ENCODE measurements at places on chromosomes 4 and X.

- DNase-seq, result no peak
Measured at GRCh38 chrX:12002876-12003275, 135.4 kb upstream of the FRMPD4 start.

DNA sequence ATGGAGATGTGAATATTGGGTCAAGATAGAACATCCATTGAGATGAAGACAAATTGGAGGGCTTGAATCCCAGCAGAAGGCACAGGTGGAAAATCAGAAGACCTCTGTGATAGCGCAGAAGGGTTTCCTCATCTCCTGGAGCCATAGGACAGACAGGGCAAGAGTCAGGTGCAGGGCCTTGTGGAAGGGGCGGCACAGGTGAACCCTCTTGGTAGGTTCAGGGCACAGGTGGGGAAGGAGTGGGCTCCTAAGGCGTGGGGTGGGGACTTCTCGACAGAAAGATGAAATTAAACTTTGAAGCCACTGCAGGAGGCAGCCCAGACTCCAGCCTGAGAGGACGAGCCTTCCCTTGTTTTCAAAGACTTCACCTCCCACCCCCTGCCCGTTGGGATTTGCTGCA is 9.3 kb upstream of the RGS12 start:
- DNase-seq, result no peak

DNA sequence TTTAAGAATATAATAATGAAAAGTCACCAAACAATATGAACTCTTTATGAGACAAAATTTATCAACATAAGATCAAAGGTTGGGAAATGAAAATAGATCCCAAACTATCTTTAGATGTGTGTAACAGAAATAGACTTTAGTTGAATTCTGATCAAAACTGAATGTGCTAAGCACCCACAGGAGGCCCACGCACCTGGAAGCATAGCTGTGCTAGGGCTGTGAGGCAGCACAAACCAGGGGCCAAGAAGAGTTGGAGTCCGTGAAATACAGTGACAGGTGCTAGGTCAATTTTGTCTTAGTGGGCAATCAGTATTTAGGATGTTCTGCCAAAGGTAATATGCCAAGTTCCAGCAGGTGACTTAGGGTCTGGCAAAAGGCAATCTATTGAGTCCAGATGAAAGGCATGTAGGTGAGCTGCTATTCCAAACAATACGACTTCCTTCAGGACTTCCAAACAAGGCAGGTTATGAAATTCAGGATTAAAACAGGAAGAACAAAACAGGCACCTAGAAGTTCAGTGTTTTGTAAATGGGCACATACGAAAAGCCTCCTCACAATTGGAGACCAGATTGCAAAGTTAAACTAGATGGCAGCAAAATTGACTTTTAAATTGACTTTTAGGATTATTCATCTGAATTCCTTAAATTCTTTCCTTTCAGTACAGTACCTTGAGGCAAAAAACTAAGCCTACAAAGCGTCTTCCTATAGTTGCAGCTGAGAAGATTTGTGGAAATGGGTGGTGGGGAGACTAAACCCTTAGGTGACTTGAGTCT is 4.7 kb upstream of the PCDH18 start:
- peak; percentile 76 for DNase-seq

DNA sequence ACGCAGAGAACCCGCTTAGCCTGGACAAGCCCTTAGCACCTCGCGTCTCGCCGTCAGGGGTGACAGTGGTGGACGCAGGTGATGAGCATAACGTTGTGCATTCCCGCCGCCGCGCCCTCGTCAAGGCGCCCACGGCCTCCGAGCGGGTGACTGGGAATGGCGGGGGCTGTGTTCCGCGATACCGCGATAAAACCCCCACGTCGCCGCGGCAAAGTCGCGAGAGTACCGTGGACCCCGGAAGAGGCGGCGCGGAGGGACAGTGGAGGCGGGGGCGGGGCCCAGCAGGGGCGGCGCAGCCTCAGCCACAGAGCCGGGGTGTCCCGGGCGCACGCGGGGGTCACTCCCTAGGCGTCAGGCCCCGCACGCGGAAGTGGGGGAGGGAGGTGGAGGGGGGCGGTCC is 53.8 kb downstream of the ZFYVE28 start:
- no peak for DNase-seq

- no peak for DNase-seq
Measured at GRCh38 chr4:2691313-2691712, 64.8 kb downstream of the TNIP2 start.

DNA sequence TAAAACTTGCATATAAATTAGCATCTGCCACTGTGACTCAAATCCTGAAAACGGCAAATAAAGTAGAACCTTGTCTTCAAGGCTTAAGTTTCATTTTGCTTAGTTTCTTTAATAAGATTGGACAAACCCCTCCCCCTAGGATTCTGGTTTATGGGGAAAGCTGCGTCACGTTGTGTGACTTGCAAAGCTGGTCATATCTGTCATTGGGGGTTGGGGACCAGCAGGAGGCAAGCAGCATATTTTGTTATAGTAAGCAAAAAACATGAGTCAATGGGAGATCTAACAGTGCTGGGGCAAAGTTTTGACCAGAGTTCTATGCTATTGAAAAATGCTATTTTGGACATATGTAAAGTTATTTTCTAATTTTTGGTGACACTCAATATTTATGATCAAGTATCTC is 407.3 kb downstream of the PCDH18 start:
- no peak for DNase-seq

DNA sequence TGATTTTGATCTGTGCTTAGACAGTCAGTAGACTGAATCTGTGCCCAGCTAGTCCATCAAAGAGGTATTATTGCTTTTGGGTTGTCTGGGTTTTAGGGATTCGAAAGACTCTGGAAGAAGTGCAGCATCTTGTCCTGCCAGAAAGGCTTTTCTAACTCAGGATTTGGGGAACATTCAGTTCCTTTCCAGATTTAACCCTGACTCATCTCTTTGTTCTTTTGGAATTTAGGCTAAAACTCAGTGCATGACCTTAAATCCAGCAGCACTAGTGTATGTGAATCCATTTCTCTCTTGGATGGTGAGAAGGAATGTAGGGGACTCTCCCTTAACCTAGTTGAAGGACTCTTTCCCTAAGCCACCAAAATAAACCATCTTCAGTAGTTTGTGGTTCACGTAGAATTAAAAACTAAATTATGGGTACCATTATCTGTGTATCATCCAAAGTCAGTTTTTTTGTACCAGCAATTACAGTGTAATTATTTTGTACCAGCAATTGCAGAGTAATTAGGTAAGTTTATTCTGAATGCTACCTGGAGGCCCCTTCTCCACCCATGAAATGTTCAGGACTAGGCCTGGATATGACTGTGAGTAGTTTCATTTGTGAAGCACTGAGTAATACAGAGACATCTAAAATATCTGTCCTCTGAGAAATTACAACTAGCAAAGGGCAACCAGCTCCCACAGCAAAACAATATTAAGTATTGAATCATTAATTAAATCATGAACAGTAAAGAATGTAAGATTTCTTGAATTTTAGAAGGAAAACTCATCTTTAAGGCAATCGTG is 384.0 kb downstream of the TMA16 start:
- DNase-seq, result no peak

- DNase-seq, result no peak
Measured at GRCh38 chrX:101977106-101977505, 45.3 kb upstream of the ZMAT1 start.

DNA sequence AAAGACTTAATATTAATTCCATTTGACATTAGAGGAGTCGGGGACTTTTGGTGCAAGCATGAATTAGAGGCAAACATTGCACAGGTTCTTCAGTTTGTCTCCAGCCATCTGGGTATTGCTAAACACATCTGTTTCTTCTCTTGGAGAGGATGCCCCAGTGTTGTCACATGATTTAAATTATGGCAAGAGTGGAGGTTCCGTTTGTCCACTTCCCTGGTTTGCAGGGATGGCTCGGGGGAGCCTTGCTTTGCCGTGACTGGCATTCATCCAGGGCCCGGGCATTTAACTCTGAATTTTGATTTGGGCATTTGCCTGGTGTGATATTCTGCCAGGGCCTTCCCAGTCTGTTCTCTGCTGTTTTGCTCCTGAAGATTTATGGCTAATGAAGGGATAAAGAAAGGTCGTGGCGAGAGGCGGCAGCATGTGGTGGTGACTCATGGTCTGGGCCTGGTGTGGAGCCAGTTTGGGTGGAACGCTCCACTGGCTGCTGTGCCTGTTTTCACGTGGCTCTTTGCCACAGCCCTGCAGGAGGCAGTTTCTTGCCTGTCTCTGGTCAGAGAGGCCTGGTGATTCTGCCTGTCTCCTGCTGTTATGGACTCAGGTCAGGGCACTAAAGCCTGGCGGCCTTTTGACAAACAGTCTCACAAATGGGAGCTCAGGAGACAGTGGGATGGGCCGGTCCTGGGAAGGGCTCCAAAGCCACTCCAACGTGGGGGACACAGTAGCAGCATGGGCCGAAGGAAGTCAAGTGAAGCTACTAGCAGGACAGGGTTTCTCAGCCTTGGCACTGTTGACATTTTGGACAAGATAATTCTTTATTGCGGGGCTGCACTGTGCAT is 99.4 kb upstream of the PGRMC2 start:
- DNase-seq, result no peak

GRCh38 chr4:71063711-71064110 is 70.3 kb downstream of the DCK start:
- DNase-seq, result no peak

DNA sequence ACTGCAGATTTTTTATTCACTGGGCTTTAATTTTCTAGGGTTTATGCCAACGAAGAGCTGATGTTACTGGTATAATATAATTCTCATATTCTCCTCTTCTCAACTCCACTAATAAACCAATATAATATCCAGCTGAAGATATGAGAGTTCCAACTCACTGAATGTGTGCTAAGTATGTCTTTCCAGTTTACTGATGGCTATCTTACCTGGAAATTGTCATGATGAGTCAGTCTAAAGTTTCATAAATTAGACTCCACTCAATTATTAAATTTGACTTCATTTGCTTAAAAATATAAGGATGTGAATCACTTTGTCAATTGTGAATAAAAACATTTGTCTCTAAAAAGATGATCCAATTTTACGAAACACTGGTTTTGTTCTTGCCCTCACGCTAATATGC is 28.4 kb downstream of the STBD1 start:
- DNase-seq, result no peak

GRCh38 chr4:69096111-69096656 is at the start of gene UGT2B7:
Gene UGT2B7 (plus strand): TSS chr4:69096474. CDS start chr4:69096521, 47 bp downstream.
- DNase-seq, result no peak

- no peak for DNase-seq
Measured at GRCh38 chr4:183563874-183564273, 59.0 kb downstream of the ING2 start.

GRCh38 chr4:74961230-74961629 is 28.3 kb downstream of the PARM1 start:
- no peak for DNase-seq

GRCh38 chrX:120664081-120664480 is 34.2 kb upstream of the C1GALT1C1 start:
- peak; percentile 13 for DNase-seq

- no peak for DNase-seq
Measured at GRCh38 chrX:110138557-110138956, 135.6 kb downstream of the TMEM164 start.

DNA sequence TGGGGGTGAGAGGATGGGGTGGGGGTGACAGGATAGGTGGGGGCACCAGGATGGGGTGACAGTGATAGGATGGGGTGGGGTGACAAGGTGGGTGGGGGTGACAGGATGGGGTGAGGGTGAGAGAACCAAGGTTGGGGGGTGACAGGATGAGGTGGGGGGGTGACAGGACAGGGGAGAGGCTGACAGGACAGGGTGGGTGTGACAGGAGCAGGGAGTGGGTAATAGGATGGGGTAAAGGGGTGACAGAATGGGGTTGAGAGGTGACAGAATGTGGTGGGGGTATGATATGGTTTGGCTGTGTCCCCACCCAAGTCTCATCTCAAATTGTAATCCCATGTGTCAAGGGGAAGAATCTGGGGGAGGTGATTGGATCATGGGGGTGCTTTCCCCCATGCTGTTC is 26.0 kb downstream of the RNF212 start:
- no peak for DNase-seq

DNA sequence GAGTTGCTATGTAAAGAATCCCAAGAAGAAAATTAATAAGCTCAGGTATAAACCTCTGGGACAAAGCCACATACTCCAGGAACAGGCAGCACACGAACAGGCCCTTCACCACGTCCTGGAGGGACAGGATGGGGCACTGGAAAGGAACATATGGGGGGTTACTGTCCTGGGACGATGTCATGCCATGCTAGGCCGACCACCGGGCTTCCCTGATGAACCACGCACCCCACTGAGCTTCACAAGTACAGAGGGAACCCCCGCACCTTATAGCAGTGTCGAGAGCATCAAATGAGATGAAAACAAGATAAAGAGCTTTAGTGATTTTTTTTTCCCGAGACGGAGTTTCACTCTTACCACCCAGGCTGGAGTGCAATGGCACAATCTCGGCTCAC is 19.1 kb downstream of the NOP14 start:
- no peak for DNase-seq

- DNase-seq, result no peak
Measured at GRCh38 chrX:136447968-136448367, 39.8 kb upstream of the BRS3 start.

DNA sequence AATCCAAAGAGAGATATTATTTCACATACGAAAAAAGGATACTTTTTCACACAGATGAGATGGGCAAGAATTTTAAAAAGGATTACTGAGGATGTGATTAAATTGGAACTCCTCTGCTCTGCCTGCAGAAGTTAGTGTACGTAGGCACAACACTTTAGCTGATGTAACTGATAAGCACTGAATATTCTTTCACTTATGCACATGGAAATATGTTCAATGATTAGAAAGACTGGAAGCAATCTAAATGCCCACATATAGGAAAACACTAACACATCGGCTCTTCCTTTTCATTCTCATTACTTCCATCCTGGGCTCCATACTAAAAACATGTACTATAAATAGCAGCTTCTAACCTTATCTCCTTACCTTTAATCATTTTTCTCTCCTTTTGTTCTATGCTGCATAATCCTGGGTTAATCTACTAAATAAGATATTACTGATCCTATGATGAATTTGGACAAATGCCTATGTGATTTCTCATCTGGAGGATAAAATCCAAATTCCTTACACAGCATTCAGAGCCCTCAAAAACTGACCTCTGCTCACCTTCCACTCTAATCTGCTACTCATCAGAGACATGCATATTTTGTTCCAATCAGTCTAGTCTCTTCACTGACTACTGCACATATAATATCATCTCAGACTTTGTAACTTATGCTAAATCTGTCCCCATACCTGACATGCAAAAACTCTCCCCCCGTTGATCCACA is 197.8 kb downstream of the PDGFC start:
- DNase-seq, result no peak

DNA sequence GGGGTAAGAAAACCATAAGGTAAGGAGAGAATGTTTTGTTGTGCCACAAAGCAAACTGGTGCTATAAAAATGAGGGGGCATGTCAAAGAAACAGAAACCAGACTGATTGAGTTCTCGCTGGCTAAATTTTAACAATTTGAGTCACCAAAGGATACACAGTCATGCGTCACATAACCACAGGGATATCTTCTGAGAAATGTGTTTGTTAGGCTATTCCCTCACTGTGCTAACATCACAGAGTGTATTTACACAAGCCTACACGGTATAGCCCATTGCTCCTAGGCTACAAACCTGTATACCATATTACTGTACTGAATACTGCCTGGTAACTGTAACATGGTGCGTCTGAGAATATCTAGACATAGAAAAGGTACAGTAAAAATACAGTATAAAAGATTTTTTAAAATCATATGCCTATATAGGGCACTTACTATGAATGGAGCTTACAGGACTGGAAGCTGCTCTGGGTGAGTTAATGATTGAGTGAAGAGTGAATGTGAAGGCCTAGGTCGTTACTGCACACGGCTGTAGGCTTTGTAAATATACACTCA is 50.1 kb downstream of the FBXW7 start:
- no peak for DNase-seq

GRCh38 chr4:142329313-142329712 is 516.8 kb downstream of the INPP4B start:
- no peak for DNase-seq
